ENCODE measurements at places on chromosomes 4 and X. TPM values are rescaled to one million over a fixed set of nuclear protein-coding genes. Genes with fewer than 3 reads are reported as not detected.

DNA sequence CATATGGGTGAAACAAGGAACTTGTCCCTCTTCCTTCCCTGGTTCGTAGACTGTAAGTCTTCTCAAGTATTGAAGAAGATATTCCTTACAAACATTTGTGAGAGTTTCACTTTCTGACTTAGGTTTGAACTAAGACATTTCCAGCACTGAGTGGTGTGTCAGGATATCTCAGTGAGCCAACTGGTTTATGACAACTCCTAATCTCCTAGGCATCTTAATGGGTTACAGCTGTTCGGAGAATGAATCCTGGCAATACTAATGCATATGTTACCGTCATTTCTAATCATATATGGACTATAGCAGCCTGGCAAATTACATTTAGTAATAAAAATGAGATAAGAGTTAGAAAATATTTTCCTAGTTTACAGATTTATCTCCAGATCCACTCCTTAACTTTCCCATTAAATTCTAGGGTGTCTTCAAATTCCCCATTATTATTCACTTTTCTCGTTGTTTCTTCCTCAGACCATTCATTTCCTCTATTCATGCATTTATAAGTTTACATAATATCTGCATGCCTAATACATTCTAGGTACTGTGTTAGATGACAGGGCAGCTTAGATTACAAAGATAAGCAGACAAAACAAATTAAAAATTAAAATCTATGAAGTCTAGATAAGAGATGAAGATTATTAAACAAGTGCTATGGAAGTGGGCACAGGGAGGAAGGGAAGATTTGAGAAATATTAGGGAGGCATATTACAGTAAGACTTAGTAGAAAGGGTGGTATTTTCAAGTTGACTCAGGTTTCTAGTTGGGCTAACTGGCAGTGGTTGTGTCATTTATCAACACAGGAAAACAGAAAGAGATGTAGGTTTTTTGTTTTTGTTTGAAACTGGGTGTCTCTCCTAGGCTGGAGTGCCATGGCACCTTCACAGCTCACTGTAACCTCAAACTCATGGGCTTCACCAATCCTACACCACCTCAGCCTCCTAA, 173.9 kb downstream of the WDFY3 start:
- DNase-seq = no peak
- no peaks in the 10 kb centered on the region for H3K27me3 ChIP-seq
- H3K4me3 ChIP-seq = no peak overlapping the region
- peaks cover 15% of the 10 kb centered on the region for H3K36me3 ChIP-seq

DNA sequence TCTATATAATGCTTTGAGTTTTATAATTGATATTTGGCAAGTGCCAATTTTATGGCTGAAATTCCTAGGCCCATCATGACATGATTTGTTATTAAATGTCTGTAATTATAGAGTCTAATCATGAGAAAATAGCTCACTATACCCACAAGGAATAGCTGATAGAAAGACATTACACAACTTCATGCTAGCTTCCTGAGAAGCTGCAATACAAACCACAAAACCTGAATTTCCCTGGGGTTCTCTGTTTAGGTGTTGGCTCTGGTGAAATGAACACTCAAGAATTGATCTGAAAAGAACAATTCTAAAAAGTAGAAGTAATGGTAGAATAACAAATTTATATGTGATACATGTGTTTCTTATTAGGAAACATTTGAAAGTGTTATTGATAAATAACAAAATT, 169.6 kb downstream of the GASK1B start:
- DNase-seq = no peak
- H3K36me3 ChIP-seq = no peaks in the 10 kb centered on the region
- no peaks in the 10 kb centered on the region for H3K27me3 ChIP-seq
- no peak overlapping the region for H3K4me3 ChIP-seq

GRCh38 chrX:38634665-38635064, 73.3 kb downstream of the TSPAN7 start:
- H3K4me1 ChIP-seq = no peaks in the 10 kb centered on the region
- no peaks in the 10 kb centered on the region for H3K36me3 ChIP-seq
- H3K4me3 ChIP-seq = no peak overlapping the region
- DNase-seq = no peak

- H3K27me3 ChIP-seq = no peaks in the 10 kb centered on the region
- no peaks in the 10 kb centered on the region for H3K4me1 ChIP-seq
Measured at GRCh38 chr4:161189286-161190134, 974.3 kb downstream of the FSTL5 start.

Gene SATL1
- not detected for total RNA-seq

Gene ARR3
- not detected for total RNA-seq

Gene GALNT7
- 9.1 TPM for total RNA-seq
